Activated T-helper 2 cell treated with anti-CD3 and anti-CD28 coated beads, Interferon-gamma antibody, Interleukin-2, Interleukin-4, amounts not matched to agents 10 μg/mL and 5 μg/mL and 100 μg/mL, durations not matched to agents 14 hours and 24 hours and 36 hours (primary cell): ENCODE measurements at places on chromosomes 6 and 20. TPM values are rescaled to one million over a fixed set of nuclear protein-coding genes. Genes with fewer than 3 reads are reported as not detected.

- DNase-seq = no peak
Measured at GRCh38 chr6:79375635-79376337, 141.3 kb upstream of the HMGN3 start.

- DNase-seq = no peak
Measured at GRCh38 chr20:23565503-23566045, 2.7 kb downstream of the CST9L start.

- DNase-seq = no peak
Measured at GRCh38 chr20:37415118-37416085, 69.5 kb downstream of the SRC start.

DNA sequence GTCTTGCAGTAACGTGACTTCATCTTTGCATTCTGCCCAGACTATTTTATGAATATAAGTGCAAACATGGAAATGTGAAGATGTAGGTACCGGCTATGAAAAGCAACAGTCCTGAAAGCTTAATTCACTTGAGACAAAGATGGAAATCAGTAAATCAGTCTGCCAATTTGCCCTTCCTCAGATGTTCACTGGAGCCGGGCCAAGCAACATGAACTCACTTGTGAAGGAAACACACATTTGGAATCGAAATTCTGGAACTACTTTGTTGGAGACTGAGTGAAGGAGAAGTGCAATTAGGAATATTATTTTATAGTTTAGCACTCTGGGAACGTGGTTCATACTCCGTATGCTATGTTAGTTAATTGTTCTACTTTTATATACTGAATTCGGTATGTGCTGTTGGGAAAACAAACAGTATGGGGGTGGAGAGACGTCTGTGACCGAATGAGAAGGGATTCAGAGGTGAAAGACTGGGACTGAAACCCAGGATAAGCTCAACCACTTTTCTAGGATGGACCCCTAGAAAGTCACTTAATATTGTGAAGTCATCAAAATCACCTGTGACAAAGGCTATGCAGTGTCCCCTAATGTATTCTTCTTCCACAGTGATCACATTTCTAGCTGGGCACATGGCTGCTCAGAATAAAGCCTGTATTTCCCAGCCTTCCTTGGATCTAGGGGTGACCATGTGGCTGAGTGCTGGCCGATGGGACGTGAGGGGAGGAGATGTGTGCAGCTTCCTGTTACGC is 95.5 kb downstream of the PREX1 start:
- no peak for DNase-seq

Gene SCRT2
- not detected in 2 replicates for total RNA-seq

DNA sequence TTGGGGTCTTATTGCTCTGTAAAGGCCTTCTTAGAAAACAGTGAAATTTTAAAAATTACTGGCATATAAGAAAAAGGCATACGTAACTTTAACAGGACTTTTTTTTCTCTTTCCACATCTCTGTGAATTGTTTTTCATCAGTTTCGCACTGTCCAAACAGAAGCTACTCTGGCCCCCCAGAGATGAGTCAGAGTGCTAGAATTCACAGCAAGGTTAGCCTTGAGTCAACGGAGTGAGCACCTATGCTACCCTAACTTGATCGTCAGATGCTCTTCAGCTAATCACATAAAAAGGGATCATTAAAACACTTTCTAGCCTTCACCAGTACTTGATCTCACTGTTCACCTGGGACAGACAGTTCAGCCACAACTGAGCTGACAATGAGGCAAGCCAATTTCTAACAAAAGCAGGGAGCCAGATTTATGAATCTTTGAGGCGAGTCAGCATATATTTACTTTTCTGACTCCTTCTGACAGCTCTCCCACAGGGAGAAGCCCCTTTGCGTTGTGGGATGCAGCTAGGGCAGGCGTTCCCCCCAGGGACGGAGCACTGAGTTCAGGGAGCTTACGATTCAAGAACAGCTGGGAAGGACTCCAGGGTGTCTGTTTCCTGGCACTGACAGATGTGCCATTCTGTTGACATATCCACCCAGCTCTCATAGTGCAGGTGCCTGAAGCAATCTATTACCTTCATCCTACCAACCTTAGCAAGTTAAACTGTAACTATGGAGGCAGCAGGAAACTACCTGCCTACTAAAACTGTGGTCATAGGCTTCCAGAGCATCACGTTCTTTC is 46.4 kb upstream of the SPDEF start:
- no peak for DNase-seq

Gene ZSCAN23
- total RNA-seq = 0.48 and 0.50 TPM in 2 replicates

DNA sequence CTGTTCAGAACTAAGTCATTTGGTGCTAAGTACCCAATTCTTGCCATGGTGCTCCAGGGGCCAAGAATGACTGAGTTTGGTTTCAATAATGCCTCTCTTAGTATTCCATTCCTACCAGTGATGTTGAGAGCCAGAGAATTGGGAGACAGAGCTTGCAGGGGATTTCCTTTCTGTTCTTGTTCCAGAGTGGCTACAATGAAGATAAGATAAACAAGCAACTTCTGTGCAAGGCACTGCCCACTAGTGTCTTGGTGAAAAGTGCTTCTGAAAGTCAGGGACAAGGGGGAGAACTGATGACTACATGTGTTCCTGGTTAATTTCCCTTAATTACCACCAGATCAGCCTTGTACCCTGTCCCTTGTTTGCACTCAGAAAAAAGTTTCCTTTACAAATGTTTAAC is 421.6 kb downstream of the BCKDHB start:
- DNase-seq = no peak

- DNase-seq = no peak
Measured at GRCh38 chr6:139583420-139583819, 209.0 kb upstream of the CITED2 start.

DNA sequence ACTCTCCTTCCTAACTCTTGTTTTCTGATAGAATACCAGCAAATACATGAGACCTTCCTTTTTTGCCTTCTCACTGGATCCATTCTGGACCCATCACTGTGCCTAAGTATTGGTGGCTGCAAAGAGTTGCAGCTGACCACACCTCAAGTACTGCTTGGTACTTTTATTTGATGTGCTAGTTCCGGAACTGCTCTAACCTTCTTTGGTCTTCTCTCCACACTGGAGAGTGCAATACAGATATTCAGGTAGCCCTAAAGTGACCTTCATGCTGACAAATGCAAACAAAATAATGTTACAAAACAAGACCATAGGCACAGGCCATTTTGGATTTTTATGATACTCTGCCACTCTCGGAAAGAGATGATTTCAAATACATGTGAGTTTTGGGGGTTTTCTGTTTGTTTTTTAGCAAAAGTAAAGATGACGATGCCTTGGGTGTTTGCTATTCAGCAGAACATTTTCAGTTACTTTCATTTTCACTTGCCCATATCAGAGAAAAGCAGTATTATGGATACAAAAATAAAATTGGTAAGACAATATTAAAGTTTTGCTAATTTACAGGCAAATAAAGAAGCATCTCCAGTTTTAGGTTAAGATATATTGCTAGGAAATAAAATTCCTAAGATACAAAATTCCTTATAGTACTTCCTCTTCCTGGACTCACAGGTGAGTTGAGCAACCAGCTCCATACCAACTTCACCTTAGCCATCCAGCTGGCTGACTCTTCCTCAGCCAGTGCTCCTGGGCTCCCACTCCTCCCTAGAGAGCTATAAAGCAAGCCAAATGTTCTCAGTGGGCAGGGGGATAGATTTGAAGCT is 42.0 kb downstream of the PTPRK start:
- DNase-seq = no peak

Gene ZBP1
- total RNA-seq = 0.32 and 0.62 TPM in 2 replicates

GRCh38 chr6:163195721-163196691 is 218.5 kb upstream of the QKI start:
- no peak for DNase-seq

- no peak for DNase-seq
Measured at GRCh38 chr6:134950482-134950881, 581 bp upstream of the ALDH8A1 start.
